HuH-7.5 (cell line): ENCODE measurements at places on chromosomes 2 and 18.

DNA sequence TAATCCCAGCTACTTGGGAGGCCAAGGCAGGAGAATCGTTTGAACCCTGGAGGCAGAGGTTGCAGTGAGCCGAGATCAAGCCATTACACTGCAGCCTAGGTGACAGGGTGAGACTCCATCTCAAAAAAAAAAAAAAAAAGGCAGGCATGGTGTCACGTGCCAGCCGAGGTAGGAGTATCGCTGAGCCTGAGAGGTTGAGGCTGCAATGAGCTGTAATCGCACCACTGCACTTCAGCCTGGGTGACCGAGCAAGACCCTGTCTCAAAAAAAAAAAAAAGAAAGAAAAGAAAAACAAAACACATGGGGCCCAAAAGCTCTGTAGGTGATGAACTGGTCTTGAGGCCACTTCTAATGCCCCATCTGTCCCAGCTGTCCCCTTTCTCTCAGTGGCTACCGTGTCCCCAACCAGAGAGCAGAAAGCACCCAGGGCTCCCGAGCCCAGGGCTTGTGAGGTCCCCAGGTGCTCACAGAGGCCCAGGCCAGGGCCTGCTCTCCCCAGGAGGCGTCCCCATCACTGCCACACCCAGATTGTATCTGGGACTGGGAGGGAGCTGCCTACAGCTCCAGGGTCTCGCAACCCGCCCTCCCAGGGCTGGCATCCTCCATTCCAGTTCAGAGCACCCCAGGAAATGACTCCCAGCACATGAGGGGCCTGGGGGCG, 8.5 kb downstream of the KLHL30 start:
- no peak for DNase-seq

- DNase-seq = no peak
These were observed 32.1 kb upstream of the ZNF638 start for GRCh38 chr2:71299507-71299906.

DNA sequence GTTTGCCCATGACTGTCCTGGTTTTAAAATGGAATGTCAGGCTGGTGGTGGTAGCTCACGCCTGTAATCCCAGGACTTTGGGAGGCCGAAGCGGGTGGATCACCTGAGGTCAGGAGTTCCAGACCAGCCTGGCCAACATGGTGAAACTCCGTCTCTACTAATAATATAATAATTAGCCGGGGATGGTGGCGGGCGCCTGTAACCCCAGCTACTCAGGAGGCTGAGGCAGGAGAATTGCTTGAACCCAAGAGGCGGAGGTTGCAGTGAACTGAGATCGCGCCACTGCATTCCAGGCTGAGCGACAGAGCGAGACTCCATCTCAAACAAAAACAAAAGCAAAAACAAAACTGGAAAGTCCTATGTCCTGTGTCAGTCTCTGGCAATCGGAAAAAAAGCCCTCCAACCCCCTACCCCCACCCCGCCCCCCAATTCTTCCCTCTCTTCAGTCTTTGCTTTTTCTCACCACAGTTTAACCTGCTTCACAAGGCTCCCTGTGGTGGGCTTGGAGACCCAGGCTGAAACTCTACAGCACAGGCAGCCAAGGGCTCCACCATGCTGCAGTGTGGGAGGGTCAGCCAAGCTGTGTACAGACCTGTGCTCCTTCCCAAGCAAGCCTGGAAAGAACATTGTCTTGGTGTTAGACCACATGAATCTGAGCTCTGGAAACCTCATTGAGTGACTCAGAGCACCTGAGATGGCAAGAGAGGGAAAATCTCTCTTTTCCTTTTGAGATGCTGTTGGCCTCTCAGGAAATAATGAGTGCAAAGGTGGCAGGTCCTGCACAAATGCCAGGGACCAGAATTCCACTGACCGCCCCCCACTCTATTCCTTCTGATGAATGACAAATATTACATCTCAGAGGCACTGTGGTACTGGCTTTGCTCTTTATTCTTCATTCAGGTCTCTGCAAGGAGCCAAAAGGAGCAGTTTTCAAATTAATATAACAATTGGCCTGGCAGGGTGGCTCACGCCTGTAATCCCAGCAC, 16.7 kb downstream of the MYCN start:
- DNase-seq = no peak

- DNase-seq = no peak
These were observed 159.2 kb downstream of the FAM210A start for GRCh38 chr18:13566941-13567746.

- no peak for DNase-seq
These were observed 54.5 kb upstream of the SMAD2 start for GRCh38 chr18:47984991-47985390.

GRCh38 chr2:219995991-219996765, 368.7 kb downstream of the SLC4A3 start:
- no peak for DNase-seq

DNA sequence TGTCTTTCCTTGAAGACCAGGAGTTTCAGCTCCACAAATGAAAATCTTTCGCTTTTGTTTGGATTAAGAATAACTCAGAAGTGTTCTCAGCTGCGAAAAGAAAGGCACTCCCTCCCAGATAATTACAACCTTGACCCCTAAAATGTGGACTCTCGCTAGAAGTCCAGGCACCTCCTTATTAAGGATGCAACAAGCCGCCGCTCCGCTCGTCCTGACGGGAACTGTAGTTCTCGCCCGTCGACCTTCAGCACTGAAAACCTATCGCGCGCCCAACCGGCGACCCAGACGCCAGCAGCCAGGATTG, 559 bp downstream of the IMMT start:
- DNase-seq = no peak

- no peak for DNase-seq
These were observed 54.6 kb downstream of the CTDP1 start for GRCh38 chr18:79733986-79734770.

GRCh38 chr2:235582081-235582686, 88.3 kb downstream of the AGAP1 start:
- DNase-seq = no peak

GRCh38 chr2:979069-979928, 28.6 kb downstream of the SNTG2 start:
- no peak for DNase-seq

- no peak for DNase-seq
These were observed 95.6 kb upstream of the PDE1A start for GRCh38 chr2:182522405-182522896.

- no peak for DNase-seq
These were observed 8.0 kb downstream of the TNS1 start for GRCh38 chr2:217994776-217995274.

GRCh38 chr18:9104244-9104901, 1.9 kb downstream of the NDUFV2 start:
- DNase-seq = no peak

GRCh38 chr2:121086450-121086849, 198.6 kb downstream of the TFCP2L1 start:
- DNase-seq = no peak

GRCh38 chr2:213691351-213691750, 407.1 kb downstream of the SPAG16 start:
- DNase-seq = no peak

DNA sequence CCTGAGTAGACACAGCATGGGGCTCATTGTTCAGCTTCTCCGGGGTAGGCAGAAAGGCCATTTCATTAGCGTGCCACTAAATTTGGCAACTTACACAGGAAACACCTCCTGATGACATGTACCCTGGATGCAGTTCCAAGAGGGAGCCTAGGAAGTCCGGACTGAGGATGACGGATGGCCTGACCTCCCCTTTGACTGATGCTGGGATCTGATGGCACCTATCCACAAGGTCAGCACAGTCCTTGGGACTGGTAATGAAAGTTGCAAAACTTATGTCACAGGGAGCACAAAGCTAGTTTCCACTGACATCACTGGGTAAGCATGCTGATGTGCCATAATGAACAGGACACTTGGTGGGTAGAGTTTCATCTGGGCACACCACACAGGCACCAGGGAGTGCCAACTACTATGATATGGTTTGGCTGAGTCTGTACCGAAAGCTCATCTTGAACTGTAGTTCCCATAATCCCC, 126.7 kb upstream of the ARL4C start:
- no peak for DNase-seq

DNA sequence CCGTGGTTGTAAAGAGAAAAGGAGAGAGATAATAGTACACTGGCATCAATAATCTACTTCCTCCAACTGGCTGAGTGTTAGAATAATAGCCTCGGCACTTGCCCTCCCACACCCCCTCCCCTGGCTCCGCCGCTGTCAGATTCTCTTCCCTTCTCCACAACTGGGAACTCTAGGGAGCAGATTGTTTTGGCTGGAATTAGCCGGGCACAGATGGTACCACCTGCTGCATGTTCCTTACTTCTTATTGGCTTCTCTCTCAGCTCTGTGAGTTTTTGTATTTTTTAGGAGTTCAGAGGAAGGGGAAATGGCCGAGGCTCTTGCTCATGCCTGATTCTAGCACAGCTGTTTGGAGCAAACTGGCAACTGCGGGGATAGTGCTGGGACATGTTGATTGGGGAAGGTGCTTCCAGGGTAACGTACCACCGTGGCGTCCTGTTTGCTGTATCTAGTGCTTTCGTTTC, 140.0 kb downstream of the ZEB2 start:
- DNase-seq = no peak

- DNase-seq = no peak
These were observed 213.1 kb upstream of the MC4R start for GRCh38 chr18:60585670-60586069.

GRCh38 chr2:128299628-128300027, 19.0 kb downstream of the HS6ST1 start:
- DNase-seq = no peak

- no peak for DNase-seq
These were observed 18.0 kb downstream of the DYTN start for GRCh38 chr2:206700156-206700555.

DNA sequence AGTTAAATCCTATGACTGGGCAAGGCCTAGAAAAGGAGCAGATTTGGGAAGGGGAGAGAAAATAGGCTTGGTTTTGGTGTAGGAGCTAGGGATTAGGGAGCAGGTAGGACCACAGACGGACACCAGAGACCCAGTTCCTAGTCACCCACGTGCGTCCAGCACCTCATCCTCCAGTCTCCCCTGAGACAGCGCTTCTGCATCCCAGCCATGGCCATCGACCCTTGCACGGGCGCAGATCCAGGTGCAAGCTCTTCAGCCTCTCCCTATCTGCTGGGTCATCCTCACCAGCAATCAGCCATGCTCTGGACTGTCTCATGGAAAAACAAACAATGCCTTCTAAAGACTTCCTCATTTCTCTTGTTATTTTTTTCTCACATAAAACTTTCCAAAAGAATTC, 246.8 kb upstream of the RAB6C start:
- no peak for DNase-seq

DNA sequence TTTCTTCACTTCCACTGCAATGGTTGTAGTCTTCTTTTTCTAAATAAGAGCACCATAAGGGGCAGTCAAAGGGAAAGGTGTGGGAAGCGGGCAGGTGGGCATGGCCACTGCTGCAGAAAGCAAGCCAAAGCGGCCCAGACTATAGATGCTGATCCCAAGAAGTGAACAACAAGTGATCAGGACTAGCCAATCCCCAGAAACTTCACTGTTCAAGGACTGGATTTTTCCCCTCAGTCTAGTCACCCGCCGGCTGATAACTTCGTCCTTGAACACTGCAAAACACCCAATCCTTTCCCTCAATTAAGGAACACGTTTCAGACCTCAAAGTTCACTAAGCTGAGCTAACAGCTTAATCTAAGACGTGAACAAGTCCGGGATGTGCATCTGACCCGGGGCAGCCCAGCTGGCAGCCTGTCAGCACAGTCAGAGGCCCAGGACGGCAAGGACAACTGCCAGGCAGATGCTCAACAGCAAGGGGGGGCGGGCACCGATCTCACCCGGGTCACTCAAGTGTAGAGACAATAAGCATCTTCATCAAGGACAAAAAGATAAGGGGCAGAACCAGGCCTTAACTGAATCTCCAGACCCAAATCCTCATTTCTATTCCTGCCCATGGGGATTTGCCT, 59.8 kb downstream of the HDLBP start:
- no peak for DNase-seq

DNA sequence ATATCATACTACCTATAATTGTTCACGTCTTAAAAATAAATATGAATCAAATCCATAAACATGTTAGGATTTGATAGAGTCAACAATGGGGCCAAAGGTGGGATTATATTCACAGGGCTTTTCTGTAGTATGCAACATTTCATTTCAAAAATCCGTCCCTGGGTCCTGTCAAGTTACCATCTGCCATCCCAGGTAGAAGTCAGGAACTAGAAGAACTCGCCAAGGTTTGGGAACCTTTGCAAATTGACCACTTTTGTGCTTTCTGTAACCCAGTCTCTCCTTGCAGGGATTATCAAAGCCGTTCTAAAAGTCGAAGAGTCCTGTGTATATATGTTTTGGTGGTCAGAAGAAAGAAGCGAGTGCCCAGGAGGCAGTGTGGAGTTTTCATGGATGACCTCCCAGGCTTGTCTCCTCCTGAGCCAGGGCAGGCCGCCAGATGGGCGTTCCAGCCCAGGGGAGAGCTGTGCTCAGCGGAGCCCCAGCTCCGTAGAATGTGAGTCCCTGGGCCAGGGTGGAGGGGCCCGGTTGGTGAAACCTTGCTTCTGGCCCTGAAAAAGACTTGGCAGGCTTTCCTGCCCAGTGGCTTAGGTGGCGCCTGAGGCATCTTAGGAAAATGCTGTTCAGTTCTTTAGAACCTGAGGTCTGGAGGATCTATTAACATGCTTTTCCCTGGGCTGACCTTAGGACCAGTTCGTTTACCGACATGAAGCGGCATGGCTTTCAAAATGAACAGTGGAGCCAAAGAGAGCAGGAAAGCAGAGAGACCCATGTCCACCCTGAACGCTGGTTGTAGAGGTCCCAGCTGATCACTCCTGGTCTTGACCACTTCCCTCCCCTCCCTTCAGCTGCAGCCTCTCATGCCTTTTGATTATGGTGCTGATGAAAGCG, 69.2 kb downstream of the LONRF2 start:
- no peak for DNase-seq

GRCh38 chr2:65722028-65722778, 289.8 kb upstream of the SPRED2 start:
- peak; percentile 11 for DNase-seq

GRCh38 chr2:158599609-158600008, 142.9 kb downstream of the PKP4 start:
- DNase-seq = no peak
